NCI-H1694 (cell line): ENCODE measurements at places on chromosomes 1 and 21.
A peak's percentile ranks its signal among the peaks of the same experiment; 100 is the strongest.

DNA sequence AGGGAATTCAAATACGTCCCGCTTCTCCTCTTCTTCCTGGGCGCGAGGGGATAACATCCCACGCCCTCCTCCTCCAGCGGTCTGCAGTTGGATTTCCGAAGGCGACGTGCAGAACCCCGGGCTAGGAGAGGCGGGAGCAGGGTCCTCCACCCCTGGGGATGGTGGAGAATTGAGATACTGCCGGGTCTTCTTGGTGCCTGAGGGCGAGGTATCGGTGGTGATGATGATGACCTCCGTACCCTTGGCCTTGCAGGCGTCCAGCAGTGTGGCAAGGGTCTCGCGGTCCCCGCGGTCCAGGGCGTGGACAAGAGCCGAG is 3.2 kb upstream of the LIX1L start:
- no peak for DNase-seq

DNA sequence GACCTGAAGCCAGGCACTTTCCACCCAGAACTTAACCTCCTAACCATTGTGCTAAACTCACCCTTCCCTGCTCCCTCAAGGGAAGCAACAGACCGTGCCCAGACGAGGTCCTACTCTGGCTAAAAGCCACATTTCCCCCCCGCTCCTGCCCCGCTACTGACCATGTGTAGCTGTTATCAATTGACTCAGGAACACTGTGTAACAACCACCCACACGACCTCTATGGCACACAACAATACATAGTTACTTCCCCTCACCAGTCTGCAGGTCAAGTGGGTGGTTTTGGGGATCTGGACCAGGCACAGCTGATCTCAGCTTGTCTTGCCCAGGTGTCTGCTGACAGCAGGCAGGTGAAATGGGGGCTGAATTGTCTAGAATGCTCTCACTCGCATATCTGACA is 40.1 kb downstream of the CAMK2N1 start:
- DNase-seq: no peak

DNA sequence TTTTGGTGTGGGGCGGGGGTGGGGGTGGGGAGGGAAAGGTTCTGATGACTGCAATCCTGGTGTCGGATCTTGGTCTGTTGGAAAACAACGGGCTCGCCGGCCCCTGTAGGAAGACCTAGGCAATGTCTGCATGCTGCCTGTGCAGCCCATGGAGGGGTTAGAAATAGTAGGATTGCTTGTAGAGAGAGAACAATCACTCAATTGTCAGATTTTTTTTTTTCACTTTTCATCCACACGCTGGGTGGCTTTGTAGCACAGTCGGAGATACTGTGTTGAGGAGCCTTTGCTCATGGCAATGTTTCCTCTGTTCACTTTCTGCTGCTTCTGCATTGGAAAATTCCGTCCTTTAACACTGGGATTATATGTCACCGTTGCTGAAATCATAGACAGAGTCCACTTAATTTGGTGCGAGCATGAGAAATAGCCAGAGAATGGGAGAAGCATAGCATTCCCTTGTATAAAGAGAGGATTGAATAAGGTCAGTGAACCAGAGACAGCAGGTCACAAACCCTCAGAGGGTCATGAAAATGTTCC is 107.5 kb downstream of the MRPS6 start:
- no peak for DNase-seq

GRCh38 chr21:36354918-36355680 is 30.1 kb upstream of the CHAF1B start:
- DNase-seq: no peak

DNA sequence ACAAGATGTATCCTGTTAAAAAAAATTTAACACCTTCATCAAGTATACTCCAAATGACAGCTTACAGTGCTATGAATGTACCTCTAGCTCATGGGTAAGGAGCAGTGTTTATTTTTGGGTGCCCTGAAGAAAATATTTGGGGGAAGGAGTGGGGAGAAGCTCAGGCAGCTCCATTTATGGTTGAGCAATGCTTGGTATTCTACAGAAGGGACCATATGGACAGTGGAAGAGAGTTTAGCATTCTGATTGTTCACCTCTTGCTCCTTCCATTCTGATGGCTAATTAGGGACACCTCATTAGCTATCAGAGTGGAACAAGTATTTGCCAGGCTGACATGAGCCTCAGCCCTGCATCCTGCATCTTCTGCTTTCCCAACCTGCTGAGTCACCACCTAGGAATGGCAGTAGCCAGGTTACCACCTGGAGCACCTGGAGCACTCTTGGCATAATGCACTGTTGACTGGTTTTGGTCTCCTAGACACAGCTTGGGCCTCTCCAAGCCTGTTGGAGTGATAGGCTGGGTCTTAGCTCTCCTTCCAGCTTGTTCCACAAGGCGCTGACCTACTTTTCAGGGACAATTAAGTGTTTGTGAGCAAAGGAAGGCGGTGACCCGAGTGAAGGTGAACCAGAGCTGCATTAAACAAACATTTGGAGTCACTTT is 62.0 kb upstream of the MACF1 start:
- no peak for DNase-seq

- no peak for DNase-seq
Observed at GRCh38 chr1:12502336-12503109, 115.5 kb downstream of the DHRS3 start.

DNA sequence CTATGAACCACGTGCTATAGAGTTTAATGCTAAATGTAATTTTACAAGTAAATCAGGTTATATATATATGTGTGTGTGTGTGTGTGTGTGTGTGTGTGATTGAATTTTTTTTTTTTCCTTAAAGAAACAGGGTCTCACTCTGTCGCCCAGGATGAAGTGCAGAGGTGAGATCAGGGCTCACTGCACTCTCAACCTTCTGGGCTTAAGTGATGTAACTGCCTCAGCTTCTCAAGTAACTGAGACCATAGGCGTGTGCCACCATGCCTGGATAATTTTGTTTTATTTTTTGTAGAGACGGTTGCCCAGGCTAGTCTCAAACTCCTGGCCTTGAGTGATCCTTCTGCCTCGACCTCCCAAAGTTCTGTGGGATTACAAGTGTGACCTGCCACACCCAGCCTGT is 26.3 kb downstream of the POU2F1 start:
- no peak for DNase-seq

- peak; percentile 91 for DNase-seq
Observed at GRCh38 chr1:58739856-58740466, 40.1 kb upstream of the MYSM1 start.

GRCh38 chr1:161816201-161816600 is 50.1 kb downstream of the ATF6 start:
- DNase-seq: no peak

DNA sequence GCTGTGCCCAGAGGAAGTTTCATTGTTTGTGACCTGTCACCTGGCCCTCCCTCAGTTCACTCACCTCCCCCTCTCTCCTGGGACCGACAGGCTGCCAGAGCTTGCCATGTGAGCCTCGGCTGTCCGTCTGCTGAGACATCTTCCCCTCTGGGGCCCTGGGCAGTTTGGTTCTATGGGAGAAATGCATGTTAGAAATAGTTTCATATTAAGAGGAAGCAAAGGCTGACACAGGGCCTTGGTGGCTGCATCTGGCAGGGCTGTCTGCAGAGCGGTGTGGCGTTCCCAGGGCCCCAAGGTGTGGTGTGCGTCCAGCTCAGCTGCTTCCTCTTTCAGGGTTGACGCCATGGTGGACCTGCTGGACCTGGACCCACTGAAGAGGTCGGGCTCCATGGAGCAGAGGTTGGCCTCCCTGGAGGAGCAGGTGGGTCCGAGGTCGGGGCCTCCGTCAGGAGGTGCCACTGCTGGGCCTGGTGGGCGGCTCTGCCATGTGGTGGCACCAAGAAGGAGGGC is 31.9 kb upstream of the LRRC3 start:
- no peak for DNase-seq

GRCh38 chr1:238063454-238063853 is 172.7 kb upstream of the ZP4 start:
- DNase-seq: peak; percentile 97

DNA sequence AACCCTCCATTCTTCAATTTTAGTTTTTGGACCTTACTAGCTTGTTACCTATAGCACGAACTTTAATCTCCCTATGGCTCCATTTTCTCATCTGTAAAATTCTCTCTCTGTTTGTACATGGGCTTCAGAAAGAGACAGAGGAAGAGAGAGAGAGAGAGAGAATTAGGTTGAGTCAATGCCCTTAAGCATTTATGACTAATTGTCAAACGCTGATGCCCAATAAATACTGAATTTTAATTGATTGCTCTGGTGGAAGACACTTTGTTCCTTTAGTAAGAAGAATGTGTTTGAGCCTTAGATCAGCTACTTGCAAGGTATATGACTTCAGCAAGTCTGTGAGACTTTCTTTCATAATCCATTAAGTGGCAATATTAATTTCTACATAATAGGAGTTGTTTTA is 743.1 kb upstream of the ADGRL4 start:
- no peak for DNase-seq

GRCh38 chr1:201883266-201883665 is 5.4 kb upstream of the SHISA4 start:
- DNase-seq: no peak

DNA sequence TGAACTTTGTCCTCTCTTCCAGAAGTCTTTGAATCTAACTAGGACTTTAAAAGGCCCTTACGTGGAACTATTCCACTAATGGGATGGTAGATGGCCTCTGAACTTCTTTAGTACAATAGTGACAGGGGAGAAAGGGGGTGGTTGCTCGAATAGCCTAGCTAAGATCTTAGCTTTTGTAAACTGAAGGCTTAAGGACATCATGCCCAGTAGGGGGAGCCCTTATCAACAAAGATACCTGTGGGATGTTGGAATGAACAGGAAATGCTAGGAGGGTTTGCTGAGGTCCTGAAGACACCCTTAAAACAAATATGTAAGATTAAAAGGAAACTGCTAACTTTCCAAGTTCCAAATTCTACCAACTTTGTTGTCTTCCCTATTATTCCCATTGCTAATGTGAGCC is 33.2 kb downstream of the NHLH2 start:
- peak; percentile 88 for DNase-seq

- DNase-seq: no peak
Observed at GRCh38 chr1:244210884-244211558, 159.9 kb downstream of the ZBTB18 start.

- DNase-seq: no peak
Observed at GRCh38 chr1:21319447-21320407, 29.5 kb upstream of the ECE1 start.

GRCh38 chr1:236733653-236734052 is 47.4 kb downstream of the ACTN2 start:
- DNase-seq: no peak

DNA sequence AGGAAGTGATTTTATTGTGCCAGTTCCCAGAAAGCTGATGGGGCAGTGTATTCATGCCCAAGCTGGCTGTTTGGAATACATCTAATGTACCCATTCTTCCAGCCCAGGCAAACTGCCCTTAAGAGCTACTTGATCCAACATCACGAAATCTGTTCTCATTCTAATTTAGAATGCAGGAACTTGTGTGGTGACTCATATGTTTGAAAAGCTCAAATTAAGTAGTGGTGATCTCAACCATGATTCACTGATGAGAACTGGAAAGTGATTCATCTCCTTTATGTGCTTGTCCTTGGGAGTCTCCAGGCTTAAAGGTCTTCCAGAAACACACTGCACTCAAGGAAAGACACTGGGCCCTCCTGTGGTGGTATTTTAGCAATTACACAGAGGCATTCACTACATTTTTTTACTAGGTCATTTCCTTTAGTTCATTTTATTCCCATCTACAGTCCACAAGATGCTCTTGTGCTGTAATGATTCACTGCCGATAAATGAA is 65.4 kb downstream of the RPE65 start:
- DNase-seq: no peak

GRCh38 chr1:117708323-117709248 is 102.7 kb downstream of the TENT5C start:
- DNase-seq: no peak

- no peak for DNase-seq
Observed at GRCh38 chr21:26117324-26117971, 53.1 kb downstream of the APP start.

GRCh38 chr1:219066631-219067349 is 106.9 kb upstream of the LYPLAL1 start:
- peak; percentile 35 for DNase-seq

DNA sequence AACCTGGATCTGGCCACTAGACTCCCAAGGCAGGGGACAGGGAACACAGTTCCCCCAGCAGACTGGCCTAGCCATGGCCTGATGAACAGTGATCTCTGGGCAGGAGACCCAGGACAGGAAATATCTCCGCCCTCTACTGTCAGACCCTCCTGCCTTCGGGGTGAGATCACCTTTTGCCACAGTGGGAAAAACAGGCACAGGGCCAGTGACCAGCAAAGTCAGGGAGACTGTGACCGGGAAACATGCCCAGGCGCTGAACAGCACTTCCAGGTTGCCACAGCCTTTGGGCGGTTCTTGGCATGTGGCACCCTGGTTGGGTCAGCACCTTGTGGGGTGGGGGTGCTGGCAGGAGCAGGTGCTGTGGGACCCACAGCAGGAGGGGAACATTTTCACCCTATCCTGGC is 8.9 kb upstream of the ZNF669 start:
- DNase-seq: no peak

GRCh38 chr1:241844593-241844992 is 3.4 kb upstream of the EXO1 start:
- no peak for DNase-seq
